ENCODE measurements at places on chromosomes 11 and 22. TPM values are rescaled to one million over a fixed set of nuclear protein-coding genes. Genes with fewer than 3 reads are reported as not detected.

GRCh38 chr11:134685793-134686380 is 273.8 kb upstream of the B3GAT1 start:
- DNase-seq: no peak

GRCh38 chr11:130456286-130456685 is 7.8 kb downstream of the ADAMTS15 start:
- DNase-seq: no peak

DNA sequence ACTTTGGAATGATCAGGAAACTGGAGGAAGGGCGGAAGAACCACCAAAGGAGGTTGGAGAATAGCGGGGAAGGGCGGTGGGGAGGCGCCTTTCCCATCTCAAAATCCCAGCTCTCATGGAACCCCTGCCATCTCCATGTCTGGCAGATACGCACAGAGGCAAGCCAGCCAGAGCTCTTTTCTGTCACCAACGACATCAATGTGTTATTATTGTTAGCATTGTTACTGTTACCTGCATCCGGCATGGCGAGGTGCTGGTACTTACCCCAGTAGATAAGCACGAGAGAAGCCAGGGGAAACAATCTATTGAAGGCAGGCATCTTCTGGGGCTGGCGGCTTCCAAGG is 969 bp downstream of the SCN3B start:
- DNase-seq: no peak

Gene CKAP5
- 127 TPM for total RNA-seq

Gene MOV10L1
- not detected for total RNA-seq
